Bladder microvascular endothelial cell (primary cell): ENCODE measurements at places on chromosomes 5 and 9. TPM values are rescaled to one million over a fixed set of nuclear protein-coding genes. Genes with fewer than 3 reads are reported as not detected.

Gene HRCT1
- total RNA-seq = 0.32 and 3.5 TPM in 2 replicates

Gene MXD3
- total RNA-seq = 18.1 and 26.1 TPM in 2 replicates

Gene PDCD1LG2
- 4.9 and 7.0 TPM in 2 replicates for total RNA-seq

Gene NSD1
- total RNA-seq = 25.1 and 53.0 TPM in 2 replicates

Gene GABBR2
- total RNA-seq = 0.16 and 0.63 TPM in 2 replicates
